NCI-H748 treated with DMSO at 0.1 percent for 48 hours (cell line): ENCODE measurements at places on chromosomes 6 and 20.

DNA sequence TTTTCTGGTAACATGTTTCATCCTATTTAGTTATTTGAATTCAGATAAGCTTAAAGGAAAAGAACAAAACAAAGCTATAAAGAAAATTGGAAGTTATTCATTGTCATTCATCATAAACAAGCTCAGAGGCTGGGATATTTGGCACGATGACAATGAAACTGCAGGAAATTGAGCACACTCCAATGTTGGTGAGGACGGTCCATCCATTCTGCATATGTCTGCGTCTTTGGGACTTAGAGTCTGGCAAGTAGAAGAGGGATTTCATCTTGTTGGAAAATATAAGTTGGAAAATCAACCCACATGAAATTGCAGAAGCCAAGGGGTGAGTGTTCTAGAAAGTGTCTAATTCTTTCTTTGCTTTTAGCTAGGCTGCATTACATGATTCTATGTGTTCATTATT lies 78.4 kb downstream of the HDGFL1 start:
- DNase-seq: no peak

GRCh38 chr6:43435682-43436437 lies 8.5 kb downstream of the ABCC10 start:
- no peak for DNase-seq

DNA sequence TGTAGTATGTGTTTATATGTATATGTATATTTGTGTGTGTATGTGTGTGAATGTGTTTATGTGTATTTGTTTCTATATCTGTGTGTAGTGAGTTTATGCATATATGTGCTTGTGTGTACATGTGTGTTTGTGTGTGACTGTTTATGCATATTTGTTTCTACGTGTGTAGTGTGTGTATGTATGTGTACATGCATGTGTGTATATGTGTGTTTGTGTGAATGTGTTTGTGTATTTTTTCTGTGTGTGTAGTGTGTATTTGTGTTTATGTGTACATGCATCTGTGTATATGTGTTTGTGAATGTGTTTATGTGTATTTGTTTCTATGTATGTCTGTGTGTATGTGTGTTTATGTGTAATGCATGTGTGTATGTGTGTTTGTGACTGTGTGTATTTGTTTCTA lies 12.1 kb upstream of the SMOC2 start:
- DNase-seq: no peak

DNA sequence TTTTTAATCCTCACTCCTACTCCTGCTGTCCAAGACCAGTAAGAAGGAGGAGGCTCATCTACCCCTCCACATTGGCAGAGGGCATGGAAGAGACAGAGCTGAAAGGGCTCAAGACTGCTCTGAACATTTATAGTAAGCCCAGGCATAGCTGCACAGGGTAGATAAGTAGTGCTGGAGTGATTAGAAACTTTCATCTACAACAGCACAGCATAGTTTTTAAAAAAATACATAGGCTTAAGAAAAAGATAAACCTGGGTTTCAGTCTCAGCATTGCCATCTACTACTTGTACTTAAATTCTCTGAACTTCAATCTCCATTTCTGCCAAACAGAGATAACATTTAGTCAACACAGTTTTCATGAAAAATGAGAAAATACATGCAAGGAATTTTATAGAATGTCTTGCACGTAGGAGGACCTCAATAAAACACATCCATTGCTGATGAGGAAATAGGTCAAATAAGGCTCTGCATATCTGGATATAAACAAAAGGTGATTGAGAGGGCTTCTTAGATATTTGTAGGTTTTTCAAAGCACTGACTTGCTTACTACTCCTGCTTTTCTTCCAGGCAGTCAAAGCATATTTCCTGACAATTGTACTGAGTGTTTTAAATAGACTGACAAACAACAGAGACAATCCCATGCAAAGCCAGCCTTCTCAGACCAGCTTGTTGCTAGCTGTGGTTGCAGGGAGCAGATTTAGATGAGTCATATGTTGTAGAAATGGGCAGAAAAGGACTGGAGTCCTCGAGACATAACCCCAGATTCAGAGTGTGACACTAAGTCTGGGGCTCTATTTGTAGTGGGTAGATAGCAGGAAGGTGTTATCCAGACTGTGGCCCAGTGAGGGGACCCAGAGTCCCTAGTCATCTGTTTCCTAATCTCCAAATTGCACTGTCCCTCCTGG lies 107.4 kb upstream of the TAB2 start:
- DNase-seq: no peak

GRCh38 chr20:19834287-19834686 lies 76.2 kb downstream of the RIN2 start:
- DNase-seq: no peak

- no peak for DNase-seq
These were observed 94.2 kb downstream of the CDS2 start for GRCh38 chr20:5221061-5221430.

DNA sequence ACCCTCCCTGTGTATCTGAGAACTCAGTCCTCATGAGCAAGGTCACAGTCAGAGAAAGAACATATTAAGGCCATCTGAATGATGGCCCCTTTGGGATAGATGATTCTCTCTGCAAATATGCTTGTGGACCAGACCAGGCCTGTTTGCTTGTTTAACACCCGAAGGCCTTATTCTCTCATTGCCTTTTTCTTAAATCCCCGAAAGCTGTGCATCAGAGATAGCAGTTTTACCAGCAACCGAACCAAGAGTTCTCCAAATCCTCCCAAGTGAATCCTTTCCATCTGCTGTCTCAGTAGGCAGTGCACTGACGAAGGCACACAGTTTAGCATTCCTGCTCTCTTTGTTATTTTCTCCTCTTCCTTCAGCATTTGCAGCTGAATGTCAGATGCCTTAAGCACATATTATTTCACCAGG lies 79.8 kb downstream of the TRMT6 start:
- no peak for DNase-seq

DNA sequence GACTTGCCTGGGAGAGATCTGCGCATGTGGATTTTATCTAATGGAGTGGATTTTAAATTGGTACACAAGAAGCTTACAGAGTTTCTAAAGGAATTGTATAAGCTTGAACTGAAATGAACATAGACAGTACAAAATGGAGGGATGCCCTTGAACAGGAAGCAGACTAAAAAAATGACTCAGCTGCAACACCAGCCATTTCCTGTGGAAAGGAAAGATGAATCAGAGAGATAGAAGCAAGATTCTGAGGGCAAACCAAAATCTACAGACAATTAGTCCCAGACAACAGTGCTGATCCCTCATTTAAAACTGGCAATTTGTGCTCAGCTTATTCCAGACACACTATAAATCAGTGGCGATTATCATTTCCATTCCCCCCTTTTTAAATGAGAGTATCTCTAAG lies 114.6 kb upstream of the TCF21 start:
- DNase-seq: no peak

GRCh38 chr20:53176134-53176533 lies 204.0 kb downstream of the TSHZ2 start:
- no peak for DNase-seq

DNA sequence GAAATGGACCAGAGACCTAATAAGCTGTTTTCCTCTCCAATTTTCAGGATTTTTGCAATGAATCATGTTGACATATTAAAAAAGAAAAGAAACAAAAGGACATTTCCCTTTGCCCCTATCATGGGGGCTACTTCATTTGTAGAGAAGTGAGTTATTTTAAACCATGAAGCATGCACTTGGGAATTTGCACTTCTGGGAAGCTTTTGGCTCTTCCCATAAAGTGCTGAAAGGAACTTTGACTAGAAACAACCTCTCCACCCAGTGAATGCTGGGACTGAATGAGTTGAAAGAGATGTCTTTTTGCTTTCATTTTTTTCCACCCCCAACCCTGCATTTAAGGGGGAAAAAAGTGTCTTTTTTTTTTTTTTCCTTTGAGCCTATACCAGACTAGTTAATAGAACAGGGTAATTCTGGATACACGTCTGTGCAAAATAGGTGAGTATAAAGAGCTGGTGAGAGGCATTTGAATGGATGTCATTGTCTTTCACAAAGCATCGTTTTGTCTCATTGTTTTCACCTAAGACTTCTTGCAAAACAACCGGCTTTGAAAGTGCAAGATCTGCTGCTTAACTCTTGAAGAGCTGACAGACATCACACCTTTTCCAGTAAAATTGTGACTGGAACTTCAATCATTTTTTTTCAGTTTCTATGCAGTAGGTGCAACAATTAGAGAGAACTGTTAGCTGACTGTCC lies 138.7 kb upstream of the BACH2 start:
- no peak for DNase-seq

DNA sequence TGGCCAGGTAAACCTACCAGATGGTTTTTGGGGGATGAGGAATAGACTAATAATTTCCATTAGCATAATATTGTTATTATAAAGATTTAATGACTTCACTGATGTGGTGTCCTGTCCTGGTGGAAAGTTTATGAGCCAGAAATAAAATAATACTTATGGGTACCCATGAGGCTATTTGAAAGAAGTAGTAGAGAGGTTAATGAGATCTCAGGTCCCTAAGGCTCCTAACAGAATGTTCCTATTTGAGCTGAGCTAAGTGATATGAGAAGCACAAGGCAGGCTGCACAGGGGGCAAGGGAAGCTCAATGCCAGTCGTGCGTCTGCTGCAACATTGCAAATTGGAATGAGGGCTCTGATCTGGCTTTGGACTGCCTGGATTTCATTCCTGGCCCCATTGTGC lies 174.1 kb downstream of the BMP2 start:
- no peak for DNase-seq

DNA sequence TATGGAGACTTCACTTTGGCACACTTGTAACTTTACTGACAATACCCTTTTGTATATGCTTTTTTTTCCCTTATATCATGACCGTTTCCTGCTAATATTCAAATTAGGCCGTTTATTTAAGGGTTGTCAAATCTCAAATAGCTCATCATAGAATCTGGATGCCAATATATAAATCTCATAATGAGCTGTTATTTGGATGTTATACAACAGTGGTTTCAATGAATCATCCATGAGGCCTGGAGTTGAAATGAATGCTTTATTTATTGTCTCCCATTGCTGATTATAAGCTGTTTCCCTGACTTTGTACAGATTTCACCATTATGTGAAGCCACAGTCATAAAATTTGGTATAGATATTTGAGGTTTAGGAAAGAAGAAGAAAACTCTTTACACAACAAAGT lies 256.1 kb downstream of the PLCB1 start:
- DNase-seq: no peak

GRCh38 chr6:154894902-154895301 lies 100.2 kb upstream of the TIAM2 start:
- DNase-seq: no peak

DNA sequence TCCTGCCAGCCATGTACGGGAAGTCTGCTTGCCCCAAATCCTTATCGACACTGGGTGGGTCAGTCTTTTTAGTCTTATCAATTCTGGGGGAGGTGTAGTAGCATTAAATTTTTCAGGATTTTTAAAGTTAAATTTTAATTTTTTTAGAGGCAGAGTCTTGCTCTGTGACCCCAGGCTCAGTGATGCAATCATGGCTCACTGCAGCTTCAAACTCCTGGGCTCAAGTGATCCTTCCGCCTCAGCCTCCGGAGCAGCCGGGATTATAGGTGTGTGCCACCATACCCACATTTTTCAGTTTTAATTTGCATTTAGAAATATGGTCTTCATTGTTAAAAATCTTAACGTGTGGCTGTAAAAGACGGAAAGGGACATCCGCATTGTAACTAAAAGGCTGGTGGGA lies 51.9 kb downstream of the BANF2 start:
- DNase-seq: no peak

DNA sequence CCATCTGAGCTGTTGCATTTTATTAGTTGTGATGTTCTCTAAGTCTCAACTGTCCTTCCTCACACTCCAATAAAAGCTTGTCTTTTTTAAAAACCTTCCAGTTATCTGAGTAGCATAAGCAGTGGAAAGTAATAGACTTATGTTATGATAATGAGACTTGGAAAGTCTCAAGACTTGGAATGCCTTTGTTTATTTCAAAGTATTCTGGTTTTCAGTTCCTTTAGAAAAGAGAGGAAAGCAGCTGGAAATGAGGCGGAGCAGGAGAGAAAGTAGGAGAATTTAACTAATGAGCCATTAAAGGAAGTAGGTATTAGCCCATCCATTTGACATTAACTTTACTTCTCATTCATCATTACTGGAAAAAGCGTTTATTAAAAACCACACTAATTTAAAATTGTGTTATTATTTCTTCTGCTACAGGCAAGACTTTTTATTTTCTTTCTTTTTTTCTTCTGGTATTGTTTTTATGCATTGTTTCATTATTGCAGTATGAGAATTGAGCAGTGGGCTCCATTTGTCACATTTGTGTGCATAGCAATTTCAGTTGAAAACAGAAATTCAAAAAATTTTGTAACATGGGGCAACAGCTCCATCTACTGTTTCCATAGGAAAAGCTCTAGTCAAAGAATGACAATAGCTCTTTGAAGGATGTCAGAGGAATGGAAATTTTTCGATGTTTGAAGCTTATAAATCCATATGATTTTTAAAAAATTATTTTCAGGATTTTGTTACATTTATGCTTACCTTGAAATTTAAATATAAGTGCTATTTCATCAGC lies 194.8 kb downstream of the COL9A1 start:
- peak; percentile 28 for DNase-seq

DNA sequence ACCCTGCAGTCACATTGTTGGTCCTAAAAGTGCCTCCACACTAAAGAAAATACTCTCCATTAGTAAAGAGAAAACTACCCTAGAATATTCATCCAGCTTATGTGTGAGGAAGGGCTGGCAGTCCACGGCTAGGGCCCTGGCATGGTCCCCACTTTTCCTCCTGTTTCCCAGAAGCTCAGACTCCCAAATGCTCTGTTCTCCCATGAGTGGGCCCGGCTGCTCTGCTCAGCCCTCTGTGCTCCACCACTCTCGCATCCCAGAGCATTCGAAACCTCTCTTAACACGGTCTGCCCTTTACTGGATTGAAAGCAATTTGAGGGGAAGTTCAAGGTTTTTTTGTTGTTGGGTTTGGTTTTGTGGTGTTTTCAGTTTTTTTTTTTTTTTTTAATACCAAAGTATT lies 61.8 kb downstream of the APCDD1L start:
- DNase-seq: no peak

DNA sequence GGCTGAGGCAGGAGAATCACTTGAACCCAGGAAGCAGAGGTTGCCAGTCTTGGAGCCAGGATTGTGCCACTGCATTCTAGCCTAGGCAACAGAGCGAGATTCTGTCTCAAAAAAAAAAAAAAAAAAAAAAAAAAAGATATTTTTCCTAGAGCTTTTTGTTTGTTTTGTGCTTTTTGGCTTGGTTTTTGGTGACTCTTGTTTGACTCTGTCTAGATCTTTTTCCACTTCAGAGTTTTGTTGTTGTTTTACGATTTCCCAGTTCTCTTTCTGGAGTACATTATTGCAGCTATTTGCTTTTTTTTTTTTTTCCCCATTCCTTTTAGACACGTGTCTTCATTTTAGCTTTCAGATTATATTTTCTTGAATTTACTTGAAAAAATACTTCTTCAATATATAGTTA lies 67.0 kb upstream of the AKAP12 start:
- no peak for DNase-seq

- no peak for DNase-seq
These were observed 10.9 kb downstream of the FYN start for GRCh38 chr6:111862314-111862713.
